ENCODE measurements at places on chromosomes 2 and 18.

GRCh38 chr2:7190587-7191324 lies 273.5 kb downstream of the RNF144A start:
- DNase-seq: no peak

GRCh38 chr2:136238286-136239078 lies 120.5 kb upstream of the CXCR4 start:
- no peak for DNase-seq

- no peak for DNase-seq
These were observed 1626.2 kb downstream of the LRP1B start for GRCh38 chr2:140504601-140505000.

GRCh38 chr2:178273787-178274360 lies 79.6 kb downstream of the OSBPL6 start:
- peak; percentile 47 for DNase-seq

DNA sequence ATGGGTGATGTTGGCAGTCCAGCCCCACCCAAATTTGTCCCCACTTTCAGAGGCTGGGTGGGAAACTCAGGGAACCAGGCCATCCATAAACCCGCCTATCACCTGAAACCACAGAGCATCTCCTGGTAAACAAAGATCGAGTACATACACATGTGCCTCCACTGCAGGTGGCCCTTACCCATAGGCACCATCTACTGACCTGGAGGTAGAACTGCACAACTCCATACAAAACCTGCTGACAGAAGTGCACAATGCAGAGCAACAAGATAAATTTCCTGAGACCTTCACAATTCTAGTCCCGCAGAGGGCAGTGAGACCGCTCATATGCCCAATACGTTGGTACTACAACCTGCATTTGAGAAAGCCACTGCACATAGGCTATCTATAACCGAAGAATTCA lies 856.3 kb downstream of the SUCLG1 start:
- no peak for DNase-seq
